ENCODE measurements at places on chromosomes 3 and 15. TPM values are rescaled to one million over a fixed set of nuclear protein-coding genes. Genes with fewer than 3 reads are reported as not detected.

DNA sequence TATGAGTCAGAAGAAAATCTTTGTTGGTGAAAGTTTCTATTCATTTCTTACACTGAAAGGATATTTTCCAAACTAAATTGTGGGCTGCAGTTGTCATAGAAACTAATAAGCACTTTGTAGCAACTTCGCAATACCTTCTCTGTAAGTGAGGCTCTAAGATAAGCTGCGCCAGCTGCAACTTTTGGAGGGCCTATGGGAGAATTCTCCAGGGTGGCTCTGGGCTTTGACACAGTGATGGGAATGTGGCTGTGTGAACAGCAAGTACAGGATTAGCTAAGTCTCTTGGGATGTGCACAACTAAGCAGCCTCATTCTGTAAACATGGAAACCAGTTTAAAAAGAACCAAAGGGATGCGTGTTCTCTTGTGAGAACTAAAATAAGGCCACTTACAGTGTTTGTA, 124.6 kb upstream of the SGO1 start:
- H3K4me3 ChIP-seq, result no peak overlapping the region
- H3K27ac ChIP-seq, result no peak overlapping the region
- H3K4me1 ChIP-seq, result no peaks in the 10 kb centered on the region

DNA sequence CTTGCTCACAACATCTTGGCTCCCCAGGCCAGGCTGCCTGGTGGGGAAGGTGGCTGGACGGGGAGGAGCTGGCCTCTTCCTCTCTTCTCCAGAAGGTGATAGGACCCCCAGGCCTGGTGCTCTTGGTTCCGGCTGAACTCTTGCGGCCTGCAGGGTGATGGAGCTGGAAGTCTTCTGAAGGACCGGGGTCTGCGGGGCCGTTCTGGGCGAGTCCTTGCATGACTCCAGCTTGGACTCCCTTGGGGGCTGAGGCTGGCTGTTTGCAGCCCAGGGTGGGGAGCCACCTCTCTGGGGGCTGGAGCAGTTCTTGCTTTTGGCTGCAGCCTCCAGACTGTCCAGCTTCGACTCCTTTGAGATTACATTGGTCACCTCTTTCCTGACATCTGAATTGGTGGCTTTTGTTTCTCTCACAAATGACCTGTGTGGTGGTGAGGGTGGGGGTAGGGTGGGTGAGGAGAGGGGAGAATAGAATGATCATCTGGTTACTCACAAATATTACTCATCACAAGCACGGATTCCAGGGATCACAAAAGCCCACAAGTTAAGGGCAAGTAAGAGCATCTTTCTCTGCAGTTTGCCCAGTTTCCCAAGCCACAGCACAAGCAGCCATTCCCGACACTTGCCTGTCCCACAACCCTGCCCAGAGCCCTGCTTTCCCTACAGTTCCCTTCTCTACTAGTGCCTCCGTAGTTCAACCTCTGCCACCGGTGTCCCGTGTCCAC, 149.1 kb upstream of the HACD2 start:
- DNase-seq, result no peak
- no peak overlapping the region for H3K4me3 ChIP-seq
- H3K4me1 ChIP-seq, result no peaks in the 10 kb centered on the region
- no peaks in the 10 kb centered on the region for H3K36me3 ChIP-seq

DNA sequence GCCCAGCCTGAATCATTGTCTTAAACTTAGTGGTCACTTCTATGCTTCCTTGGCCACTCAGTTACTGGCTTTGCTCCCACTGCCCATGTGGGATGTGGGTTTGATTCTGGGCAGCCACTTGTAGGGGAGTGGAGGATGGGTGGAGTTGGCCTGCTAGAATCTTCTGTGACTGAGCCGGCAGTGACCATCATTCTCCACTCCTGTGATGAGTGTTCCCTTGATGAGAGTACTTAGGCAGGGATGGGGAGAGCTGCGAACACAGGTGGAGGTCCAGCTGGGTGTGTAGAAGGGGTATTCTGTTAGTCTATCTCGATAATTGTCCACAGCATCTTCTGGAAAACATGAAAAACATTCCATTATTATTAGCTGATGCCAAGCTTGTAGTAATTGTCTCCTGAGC, 8.0 kb downstream of the TM6SF1 start:
- H3K27me3 ChIP-seq, result no peaks in the 10 kb centered on the region
- H3K4me3 ChIP-seq, result no peak overlapping the region
- H3K27ac ChIP-seq, result no peak overlapping the region

IL16 gene
- polyA plus RNA-seq, result 7.7 TPM

GPR87 gene
- not detected for polyA plus RNA-seq

DNA sequence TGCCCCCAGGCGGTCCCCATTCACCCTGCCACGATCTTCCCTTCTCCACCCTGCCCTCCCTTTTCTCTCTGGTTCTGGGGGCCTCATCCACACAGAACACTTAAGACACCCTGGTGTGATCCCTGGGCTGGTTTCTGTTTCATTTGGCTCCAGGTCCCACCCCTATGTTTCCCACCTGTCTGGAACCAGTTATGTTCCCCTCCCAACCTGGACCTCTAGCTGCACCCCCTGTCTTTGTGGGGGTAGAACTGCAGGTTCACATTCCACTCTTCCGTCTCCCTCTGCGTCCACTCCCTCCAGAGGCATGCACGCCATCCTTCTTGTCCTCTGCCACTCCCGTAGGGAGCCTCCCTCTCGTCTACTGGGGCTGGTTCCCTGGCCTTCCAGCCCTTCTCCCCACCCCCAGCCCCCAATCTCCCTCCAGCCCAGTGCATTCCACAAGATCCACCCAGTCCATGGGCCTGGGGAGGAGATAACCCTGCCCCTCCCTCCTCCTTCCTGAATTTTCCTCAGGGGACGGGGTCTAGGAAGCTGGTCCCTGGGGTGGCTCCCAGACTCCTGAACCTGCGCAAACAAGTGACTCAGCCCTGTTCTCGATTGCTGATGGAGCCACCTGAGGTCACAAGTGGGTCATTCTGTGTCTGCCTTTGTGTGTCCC, 73.8 kb downstream of the ABTB1 start:
- H3K27ac ChIP-seq, result no peak overlapping the region
- peaks cover 13% of the 10 kb centered on the region for H3K4me1 ChIP-seq
- no peaks in the 10 kb centered on the region for H3K36me3 ChIP-seq
- peak; percentile 51 for DNase-seq

- H3K4me3 ChIP-seq, result no peak overlapping the region
- no peak for DNase-seq
- no peaks in the 10 kb centered on the region for H3K27me3 ChIP-seq
- no peaks in the 10 kb centered on the region for H3K36me3 ChIP-seq
Measured at GRCh38 chr15:83503595-83504364, 56.6 kb downstream of the SH3GL3 start.

- no peaks in the 10 kb centered on the region for H3K27me3 ChIP-seq
- H3K36me3 ChIP-seq, result no peaks in the 10 kb centered on the region
- H3K4me1 ChIP-seq, result no peaks in the 10 kb centered on the region
Measured at GRCh38 chr3:52439426-52440248, 5.3 kb downstream of the SEMA3G start.

DNA sequence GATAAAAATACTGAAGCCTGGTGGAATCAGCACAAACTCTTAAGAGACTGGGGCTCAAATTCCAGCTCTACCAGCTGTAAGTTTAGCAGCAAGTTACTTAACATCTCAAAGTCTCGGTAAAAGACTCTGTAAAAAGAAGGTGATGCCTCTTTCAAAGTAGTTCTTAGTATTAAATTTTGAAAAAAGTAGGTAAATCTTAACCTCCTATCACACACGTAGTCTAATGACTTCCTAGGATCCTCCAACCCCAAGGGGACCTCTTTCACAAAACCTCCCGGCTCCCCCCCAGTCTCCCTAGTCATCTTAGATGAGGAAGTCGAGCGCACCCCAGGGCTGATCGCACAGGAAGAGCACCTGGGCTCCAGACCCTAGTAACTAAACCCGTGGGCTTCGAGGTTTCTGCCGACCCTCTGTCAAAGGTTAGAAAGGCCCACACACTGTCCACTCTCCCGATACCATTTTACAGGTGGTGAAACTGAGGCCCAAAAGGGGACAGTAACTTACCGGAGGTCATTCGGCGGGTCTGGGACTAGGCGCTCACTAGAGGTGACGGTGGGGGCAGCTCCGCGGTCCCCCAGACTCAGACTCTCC, 427 bp downstream of the MBD4 start:
- peak overlapping the region; percentile 86 for H3K27ac ChIP-seq
- peaks cover 2% of the 10 kb centered on the region for H3K36me3 ChIP-seq
- no peak for DNase-seq
- peak overlapping the region; percentile 79 for H3K4me3 ChIP-seq
- H3K27me3 ChIP-seq, result no peaks in the 10 kb centered on the region
- peaks cover 8% of the 10 kb centered on the region for H3K4me1 ChIP-seq

DNA sequence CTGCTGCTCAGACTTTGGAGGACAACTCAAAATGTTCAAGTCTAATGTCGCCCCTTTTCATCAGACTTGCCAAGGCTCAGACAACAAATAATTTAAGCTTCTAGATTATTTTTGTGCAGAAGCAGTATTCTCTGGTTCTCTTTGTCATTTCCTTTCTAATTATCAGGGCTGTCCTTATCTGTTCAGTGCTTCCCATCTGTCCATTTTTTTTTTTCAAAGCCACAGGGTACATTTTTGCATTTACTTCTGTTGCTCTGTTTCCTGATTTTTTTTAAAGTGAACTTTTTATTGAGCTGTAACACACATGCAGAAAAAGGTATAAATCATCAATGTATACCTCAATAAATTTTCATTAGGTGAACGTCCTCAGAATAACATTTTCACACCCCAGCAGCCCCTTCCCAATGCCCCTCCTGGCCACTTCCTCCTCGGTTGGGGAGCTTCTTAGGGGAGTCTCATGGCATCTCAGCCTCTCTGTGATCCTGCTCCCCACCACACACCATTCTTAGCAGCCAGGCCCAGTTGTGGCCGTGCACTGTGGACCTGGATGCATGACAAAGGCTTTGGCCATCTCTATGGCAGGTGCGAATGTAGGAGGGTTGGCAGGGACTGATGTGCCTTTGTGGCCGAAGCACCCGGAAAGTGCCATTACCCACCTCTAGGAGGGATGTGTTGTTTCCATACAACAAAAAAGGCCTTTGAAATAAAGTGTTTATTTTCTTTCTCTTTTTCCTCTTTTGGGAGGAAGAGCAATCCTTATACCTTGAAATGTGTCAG, 303.5 kb upstream of the LRRFIP2 start:
- DNase-seq, result no peak
- H3K27ac ChIP-seq, result no peak overlapping the region
- H3K36me3 ChIP-seq, result peaks cover 16% of the 10 kb centered on the region
- no peaks in the 10 kb centered on the region for H3K4me1 ChIP-seq

SLC9A9 gene
- polyA plus RNA-seq, result 1.4 TPM

DNA sequence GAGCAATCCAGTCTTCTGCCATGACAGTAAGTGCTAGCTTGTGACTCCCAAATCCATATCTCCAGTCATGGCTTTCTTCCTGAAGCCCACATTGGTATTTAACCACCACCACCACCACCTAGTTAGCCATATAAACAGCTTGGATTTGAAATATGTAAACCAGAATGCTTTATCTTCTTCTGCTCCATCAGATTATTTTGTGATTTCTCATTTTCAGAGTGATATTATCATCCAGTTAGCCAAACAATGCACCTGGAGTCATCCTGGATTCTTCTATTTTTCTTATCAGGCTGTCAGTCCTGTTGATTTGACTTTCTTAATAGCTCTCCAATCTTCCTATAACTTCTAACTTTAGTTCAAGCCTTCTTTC, 124.3 kb upstream of the PTX3 start:
- H3K27ac ChIP-seq, result no peak overlapping the region
- no peak overlapping the region for H3K4me3 ChIP-seq
- no peaks in the 10 kb centered on the region for H3K4me1 ChIP-seq
- no peaks in the 10 kb centered on the region for H3K27me3 ChIP-seq
- H3K36me3 ChIP-seq, result no peaks in the 10 kb centered on the region

DNA sequence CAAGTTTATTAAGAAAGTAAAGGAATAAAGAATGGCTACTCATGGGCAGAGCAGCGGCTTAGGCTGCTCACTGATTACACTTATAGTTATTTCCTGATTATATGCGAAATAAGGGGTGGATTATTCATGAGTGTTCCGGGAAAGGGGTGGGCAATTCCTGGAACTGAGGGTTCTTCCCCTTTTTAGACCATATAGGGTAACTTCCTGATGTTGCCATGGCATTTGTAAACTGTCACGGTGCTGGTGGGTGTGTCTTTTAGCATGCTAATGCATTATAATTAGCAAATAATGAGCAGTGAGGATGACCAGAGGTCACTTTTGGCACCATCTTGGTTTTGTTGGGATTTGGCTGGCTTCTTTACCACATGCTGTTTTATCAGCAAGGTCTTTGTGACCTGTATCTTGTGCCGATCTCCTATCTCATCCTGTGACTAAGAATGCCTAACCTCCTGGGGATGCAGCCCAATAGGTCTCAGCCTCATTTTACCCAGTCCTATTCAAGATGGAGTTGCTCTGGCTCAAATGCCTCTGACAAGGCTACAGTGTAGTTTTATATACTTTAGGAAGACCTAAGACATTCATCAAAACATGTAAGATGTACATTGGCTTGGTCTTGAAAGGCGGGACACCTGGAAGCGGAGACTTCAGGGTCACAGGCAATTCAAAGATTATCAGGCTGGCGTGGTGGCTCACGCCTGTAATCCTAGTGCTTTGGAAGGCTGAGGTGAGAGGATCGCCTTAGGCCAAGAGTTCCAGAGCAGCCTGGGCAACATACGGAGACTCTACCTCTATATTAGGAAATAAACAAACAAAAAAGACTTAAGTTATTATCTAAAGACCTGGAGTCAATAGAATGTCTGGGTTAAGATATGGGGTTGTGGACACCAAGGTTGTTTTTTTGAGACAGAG, 3.2 kb upstream of the BLOC1S6 start:
- H3K27ac ChIP-seq, result no peak overlapping the region
- peaks cover 3% of the 10 kb centered on the region for H3K27me3 ChIP-seq
- H3K4me3 ChIP-seq, result no peak overlapping the region
- DNase-seq, result no peak

CACNA1D gene
- polyA plus RNA-seq, result 133 TPM

DNA sequence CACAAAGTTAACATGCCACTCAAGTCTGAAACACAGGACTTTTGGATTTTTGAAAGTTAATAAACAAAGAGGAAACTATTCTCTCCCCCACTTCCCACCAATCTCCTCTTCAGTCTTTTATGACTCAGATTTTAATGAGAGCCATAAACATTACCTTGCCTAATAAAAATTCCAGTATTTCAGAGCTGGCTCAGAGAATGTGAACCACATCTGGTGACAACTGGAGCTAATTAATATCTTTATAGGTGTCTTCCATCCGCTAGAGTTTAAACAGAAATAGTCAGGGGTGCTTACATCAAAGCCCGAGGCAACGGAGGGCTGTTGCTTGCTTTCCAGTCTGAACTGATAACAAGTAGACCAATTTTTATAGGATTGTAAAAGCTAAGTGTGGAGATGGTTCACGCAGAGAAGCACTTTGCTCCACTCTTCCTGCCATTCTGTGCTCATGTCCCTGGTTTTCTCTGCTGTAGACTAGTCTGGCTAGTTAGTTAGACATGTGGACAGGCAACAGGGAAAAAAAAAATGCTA, 363.6 kb downstream of the NR2F2 start:
- H3K4me3 ChIP-seq, result no peak overlapping the region
- no peaks in the 10 kb centered on the region for H3K36me3 ChIP-seq
- no peak for DNase-seq
- H3K4me1 ChIP-seq, result no peaks in the 10 kb centered on the region
- no peaks in the 10 kb centered on the region for H3K27me3 ChIP-seq

SIAH2 gene
- 17.4 TPM for polyA plus RNA-seq

THRB gene
- polyA plus RNA-seq, result 5.4 TPM

AMOTL2 gene
- 9.2 TPM for polyA plus RNA-seq
